ENCODE measurements at places on chromosomes 3 and 15.

DNA sequence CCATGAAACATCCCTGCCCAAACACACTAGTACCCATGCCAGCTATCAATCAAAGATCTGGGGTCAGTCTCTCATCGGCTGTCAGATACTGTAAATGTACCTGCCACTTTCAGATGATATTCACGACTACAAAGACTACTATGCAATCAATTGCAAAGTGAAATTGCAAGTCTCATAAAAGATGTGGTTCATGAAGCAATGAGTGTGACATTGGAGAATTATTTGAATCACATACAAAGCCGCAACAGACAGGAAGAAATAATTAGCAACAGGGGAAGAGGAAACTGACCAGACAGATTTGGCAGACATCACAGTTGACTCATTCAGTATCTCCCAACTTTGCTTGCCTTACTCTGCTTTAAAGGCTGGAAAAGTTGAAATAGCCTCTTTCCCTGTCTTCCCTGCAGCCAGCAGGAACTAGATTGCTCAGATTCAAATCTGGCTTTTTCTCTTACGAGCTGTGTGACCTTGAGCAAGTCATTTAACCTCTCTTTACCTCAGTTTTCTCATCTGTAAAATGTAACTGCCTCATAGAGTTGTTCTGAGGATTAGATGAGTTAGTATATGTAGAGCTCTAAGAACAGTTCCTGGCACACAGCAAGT, 95.7 kb upstream of the C3orf80 start:
- H3K4me3 ChIP-seq: no peak overlapping the region
- H3K4me1 ChIP-seq: peaks cover 25% of the 10 kb centered on the region
- peaks cover 5% of the 10 kb centered on the region for H3K27me3 ChIP-seq
- no peak for DNase-seq
- H3K36me3 ChIP-seq: no peaks in the 10 kb centered on the region

DNA sequence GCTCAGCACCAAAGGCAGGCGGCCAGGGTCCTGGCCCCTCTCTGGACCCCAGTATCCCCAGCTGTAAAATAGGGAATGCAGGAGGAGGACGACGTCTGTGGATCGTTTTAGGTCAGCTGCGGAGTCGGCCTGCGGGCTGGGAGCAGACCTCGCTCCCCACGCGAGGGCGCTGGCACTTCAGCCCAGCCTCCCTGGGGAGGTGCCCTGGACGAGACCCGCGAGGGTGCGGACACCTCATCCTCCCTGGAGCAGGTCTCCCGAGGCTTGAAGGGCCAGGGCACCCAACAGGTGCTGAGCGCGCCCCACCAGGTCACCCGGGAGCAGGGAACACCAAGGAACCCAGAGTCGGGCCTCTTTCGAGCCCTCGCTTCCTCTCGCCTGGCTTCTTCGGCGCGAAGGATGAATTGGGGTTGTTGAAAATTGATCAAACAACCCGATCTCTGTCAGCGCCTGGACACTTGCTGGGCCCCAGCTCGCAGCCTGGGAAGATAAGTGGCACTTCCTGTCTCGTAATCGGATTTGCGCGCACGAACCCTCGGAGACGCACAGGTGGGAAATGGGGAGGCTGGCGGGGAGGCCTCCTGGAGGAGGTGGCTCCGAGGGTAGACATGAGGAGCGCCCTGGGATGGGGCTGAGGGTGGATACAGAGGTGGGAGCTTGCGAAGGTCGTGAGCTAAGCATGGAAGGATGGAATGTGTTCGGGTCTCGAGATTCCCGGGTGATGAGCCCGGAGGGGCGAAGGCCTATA, 588 bp upstream of the VIPR1 start:
- H3K4me1 ChIP-seq: peaks cover 39% of the 10 kb centered on the region
- peak; percentile 70 for DNase-seq
- peak overlapping the region; percentile 86 for H3K4me3 ChIP-seq
- H3K27me3 ChIP-seq: peaks cover 40% of the 10 kb centered on the region

GRCh38 chr3:12815719-12816118, 19.2 kb downstream of the CAND2 start:
- H3K4me1 ChIP-seq: peaks cover under 1% of the 10 kb centered on the region
- no peaks in the 10 kb centered on the region for H3K36me3 ChIP-seq
- no peak overlapping the region for H3K27ac ChIP-seq
- H3K4me3 ChIP-seq: no peak overlapping the region
- no peaks in the 10 kb centered on the region for H3K27me3 ChIP-seq

- DNase-seq: no peak
- no peaks in the 10 kb centered on the region for H3K27me3 ChIP-seq
- H3K4me1 ChIP-seq: peaks cover 22% of the 10 kb centered on the region
- no peak overlapping the region for H3K27ac ChIP-seq
These were observed 5.8 kb downstream of the RBMS3 start for GRCh38 chr3:29286478-29287240.

GRCh38 chr15:74174958-74175253, 1.4 kb downstream of the ISLR start:
- no peak for DNase-seq
- peaks cover 2% of the 10 kb centered on the region for H3K27me3 ChIP-seq
- H3K4me3 ChIP-seq: no peak overlapping the region

- H3K27ac ChIP-seq: no peak overlapping the region
- no peaks in the 10 kb centered on the region for H3K27me3 ChIP-seq
- no peaks in the 10 kb centered on the region for H3K4me1 ChIP-seq
- H3K4me3 ChIP-seq: no peak overlapping the region
These were observed 108.8 kb downstream of the EPHA3 start for GRCh38 chr3:89216016-89216739.

- DNase-seq: no peak
- no peak overlapping the region for H3K27ac ChIP-seq
- no peaks in the 10 kb centered on the region for H3K36me3 ChIP-seq
- H3K4me1 ChIP-seq: peaks cover 9% of the 10 kb centered on the region
- H3K27me3 ChIP-seq: peaks cover 15% of the 10 kb centered on the region
- no peak overlapping the region for H3K4me3 ChIP-seq
These were observed 174.3 kb downstream of the SMAD6 start for GRCh38 chr15:66876421-66876730.

GRCh38 chr15:71698030-71698429, 112.3 kb upstream of the NR2E3 start:
- peaks cover 23% of the 10 kb centered on the region for H3K27me3 ChIP-seq
- H3K4me1 ChIP-seq: no peaks in the 10 kb centered on the region
- no peak overlapping the region for H3K27ac ChIP-seq
- no peak for DNase-seq

- H3K27me3 ChIP-seq: no peaks in the 10 kb centered on the region
- no peak overlapping the region for H3K27ac ChIP-seq
- H3K4me1 ChIP-seq: peaks cover 32% of the 10 kb centered on the region
- no peak overlapping the region for H3K4me3 ChIP-seq
These were observed 3.5 kb downstream of the TSEN2 start for GRCh38 chr3:12487786-12488185.

GRCh38 chr15:68725736-68726135, 95.0 kb downstream of the ANP32A start:
- no peak for DNase-seq
- no peak overlapping the region for H3K4me3 ChIP-seq
- H3K27me3 ChIP-seq: peaks cover 8% of the 10 kb centered on the region
